Fibroblast of skin of left quadriceps (primary cell): ENCODE measurements at places on chromosomes 2 and 18.
A peak's percentile ranks its signal among the peaks of the same experiment; 100 is the strongest.

GRCh38 chr2:159892990-159893810 is 95.2 kb upstream of the CD302 start:
- DNase-seq: no peak

GRCh38 chr18:55444536-55444935 is 143.5 kb downstream of the TCF4 start:
- no peak for DNase-seq

DNA sequence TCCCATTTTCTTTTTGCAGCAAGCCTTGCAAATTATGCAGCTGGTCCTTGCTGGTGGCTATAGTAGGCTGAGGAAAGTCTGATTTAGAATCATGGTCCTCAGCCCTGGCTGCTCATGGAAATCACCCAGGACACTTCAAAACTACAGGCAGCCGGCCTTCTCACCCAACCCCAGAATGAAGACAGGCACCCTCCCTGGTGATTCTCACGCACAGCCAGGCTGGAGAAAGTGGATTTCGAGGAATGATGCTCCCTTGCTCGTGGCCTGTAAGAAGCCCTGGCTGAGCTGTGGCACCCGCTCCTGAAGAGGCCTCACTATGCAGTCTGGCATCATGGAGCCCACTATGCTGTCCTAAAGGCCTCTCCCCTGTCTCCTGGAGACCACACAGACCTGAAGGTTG is 157.4 kb downstream of the CAPN13 start:
- no peak for DNase-seq

DNA sequence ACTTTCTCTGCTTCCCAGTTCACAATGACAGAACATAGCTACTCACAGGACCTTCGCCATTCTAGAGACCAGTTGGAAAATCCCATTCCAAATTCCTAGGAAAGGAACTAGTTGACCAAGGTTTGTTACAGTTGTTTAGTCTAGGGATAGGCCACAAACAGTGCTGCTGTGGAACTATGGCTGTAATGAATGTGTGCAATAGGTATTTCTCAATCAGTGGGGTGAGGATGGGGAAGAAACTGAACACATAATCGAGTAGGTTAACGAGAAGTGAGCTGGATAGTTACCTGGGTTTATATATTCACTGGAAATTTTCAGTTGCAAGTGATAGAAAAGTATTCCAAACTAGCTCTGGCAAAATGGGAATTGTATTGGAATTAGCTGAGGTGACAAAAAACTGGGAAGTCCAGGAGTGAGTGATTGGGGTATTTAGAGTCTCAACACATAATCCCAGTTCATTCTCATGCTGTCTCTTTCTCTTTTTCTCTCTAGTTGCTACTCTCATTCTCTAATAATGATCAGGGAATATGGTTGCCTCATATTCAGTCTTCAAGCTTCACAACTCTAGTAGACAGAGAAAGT is 18.2 kb upstream of the HMSD start:
- DNase-seq: no peak

GRCh38 chr2:175293776-175294175 is 112.3 kb upstream of the ATP5MC3 start:
- DNase-seq: no peak

DNA sequence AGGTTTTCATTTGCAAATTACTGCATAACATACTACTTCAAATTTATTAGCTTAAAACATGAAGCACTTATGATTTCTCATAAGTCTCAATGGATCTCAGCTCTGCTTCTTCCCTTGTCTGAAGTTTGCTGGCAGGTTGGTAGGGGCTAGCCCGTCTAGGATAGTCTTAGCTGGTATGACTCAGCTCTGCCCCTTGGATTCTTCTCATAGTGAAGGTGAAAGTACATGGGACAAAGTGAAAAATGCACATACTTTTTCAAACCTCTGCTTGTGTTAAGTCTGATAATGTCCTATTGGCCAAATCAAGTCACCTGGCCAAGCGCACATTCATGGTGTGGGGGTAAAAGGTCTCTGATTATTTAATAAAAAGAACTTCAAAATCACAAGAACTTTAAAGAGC is 184.8 kb upstream of the VWC2L start:
- DNase-seq: no peak

GRCh38 chr2:67046591-67046990 is 350.5 kb upstream of the ETAA1 start:
- DNase-seq: no peak

DNA sequence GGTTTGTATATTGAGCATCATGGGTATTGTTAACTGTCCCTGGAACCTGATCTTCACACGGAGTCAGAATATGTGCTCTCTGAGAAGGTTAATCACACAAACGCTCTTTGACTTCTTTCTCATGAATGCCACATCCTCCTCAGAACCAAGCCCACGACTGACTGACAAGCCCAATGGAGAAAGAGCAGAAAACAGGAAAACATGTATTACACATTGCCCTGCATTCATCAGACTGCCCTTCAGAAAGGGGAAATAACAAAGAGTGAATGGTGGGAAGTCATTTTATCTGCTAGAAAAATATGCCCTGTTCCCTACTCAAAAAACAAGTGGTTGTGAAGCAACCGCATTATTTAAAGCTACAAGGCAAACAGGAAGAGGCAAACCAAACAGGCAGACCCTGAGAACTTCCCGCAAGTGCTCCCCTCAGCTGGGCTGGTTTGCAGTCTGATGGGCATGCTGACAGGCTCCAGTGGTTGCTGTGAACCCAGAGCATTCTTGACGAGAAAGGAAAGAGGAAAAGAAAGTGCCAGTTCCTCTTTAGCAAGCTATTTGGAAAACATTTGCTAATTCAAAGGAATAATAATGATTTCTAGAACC is 172.9 kb upstream of the SETBP1 start:
- DNase-seq: no peak

- no peak for DNase-seq
Measured at GRCh38 chr2:227082286-227082685, 81.7 kb downstream of the COL4A4 start.

DNA sequence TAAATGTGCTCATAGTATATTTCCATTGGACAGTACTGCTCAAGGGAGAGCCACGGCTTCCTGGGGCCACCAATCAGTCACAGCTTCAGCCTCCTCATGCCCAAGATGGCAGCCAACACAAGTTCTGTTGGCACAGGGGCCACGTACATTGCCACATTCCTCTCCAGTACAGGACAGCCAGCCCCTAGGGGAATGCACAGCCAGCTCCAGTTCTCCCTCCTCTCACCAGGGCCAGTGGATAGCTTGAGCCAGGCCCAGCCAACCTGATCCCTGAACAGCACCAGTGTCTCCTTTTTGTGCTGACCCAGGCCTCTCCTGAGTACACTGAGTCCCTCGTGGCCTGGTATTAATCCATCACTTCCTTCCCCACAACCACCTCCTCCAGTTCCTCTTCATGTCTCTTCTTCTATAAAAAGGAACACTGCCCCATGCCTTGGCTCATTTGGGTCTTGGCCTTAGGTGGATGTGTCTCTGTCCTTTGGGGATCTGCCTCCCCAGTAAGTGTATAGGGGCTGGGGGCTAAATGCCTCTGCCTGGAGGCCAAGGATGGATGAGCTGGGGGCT is 168.7 kb downstream of the TNS1 start:
- DNase-seq: no peak

DNA sequence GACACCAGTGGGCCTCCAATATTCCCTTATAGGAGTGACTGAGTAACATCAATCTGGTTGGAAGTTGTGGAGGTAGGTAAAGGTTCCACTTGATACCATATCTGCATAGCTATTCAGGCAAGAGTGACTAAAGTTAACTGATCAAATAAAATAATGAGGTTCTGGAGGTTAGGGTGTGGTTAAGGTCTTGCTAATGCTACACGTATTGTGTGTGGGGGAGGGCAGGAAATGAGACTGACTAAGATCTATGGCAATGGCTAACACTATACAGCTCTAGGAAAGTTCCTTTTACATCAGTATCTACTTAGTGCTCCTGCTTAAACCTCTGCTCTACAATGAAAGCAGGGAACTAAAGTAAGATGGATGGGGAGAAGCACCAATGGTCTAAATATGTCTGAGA is 149.1 kb upstream of the MGAT5 start:
- no peak for DNase-seq

- no peak for DNase-seq
Measured at GRCh38 chr2:221563270-221563985, 8.7 kb downstream of the EPHA4 start.

DNA sequence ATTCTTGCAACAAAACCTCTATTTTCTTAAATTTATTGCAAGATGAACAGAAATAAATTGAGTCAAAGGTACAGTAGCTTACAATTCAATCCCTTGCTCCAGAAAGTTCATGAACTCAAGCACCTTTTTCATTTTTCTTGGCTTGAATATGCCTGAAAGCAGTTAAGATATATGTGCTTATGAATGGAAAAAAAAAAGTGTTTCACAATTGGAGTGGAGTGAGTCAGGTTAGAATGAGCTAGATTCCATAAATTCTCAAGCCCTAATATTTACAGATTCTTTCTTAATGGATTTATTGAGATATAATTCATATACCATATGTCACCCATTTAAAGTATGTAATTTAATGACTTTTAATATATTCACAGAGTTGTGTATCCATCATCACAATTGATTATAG is 39.6 kb upstream of the NEMP2 start:
- DNase-seq: peak; percentile 50

DNA sequence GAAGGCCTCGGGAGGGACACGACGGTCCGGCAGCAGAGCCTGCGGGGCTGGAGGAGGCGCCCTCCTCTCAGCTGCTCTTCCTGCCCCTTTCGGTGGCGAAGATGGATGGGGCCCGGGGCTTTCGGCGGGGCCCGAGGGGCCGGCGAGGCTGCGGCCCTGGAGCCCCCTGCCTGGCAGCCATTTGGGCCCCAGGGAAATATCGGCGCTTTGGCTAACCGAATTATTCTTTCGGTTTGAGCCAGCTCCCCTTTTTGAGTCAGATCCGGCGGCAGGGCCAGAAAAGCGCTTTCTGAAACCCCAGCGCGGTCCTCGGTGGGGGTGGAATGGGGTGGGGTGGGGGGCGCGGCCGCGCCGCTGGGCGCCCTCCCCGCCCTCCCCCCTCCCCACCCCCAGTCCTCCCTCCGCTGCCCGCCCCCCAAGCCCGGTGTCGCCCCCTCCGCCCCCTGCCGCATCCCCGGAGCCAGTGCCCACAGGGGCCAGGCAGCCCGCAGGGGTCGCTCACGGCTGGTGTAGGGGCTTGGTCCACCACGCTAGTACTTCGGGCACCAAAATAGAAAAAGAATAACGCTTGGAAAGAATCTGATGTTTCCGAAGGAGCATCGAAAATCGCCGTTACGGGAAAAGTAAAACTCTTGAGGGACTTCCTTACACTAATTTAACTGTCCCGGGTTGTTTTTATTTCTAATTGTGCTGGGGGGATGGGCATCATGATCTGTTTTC is 9.1 kb upstream of the ARID5A start:
- DNase-seq: no peak

DNA sequence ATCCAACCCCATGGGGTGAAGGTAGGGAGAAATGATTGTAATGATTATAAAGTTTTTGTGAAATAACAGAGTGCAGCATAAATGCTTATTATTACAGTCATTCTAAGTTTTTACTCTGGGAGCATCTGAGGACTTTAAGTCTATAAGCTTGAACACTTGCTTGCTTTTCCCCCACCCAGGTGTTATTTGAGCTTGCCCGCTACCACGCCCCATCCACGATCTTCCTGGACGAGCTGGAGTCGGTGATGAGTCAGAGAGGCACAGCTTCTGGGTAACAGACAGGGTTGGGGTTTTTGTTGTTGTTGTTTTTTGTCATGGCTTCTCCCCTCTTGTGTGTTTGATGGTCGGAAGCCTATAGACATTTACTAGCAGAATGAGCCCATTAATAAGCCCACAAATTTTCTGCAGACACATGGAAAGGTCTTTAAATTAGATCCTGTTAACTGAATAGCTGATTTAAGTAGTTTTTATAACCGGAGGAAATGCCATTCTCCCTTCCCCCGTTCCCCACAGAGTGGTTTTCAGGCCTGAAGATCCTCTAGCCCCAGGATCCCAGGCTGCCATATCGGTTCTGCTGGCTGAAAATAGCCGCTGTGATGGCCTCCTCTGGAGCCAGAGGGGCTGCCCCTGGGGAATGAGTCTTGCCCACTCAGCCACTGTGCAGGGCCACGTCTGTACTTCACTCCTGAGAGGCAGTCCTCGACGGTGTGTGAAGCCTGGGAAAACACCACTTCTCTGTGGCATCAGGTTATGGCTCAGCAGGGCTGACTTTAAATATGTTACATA is 39.9 kb upstream of the ELOA2 start:
- no peak for DNase-seq

DNA sequence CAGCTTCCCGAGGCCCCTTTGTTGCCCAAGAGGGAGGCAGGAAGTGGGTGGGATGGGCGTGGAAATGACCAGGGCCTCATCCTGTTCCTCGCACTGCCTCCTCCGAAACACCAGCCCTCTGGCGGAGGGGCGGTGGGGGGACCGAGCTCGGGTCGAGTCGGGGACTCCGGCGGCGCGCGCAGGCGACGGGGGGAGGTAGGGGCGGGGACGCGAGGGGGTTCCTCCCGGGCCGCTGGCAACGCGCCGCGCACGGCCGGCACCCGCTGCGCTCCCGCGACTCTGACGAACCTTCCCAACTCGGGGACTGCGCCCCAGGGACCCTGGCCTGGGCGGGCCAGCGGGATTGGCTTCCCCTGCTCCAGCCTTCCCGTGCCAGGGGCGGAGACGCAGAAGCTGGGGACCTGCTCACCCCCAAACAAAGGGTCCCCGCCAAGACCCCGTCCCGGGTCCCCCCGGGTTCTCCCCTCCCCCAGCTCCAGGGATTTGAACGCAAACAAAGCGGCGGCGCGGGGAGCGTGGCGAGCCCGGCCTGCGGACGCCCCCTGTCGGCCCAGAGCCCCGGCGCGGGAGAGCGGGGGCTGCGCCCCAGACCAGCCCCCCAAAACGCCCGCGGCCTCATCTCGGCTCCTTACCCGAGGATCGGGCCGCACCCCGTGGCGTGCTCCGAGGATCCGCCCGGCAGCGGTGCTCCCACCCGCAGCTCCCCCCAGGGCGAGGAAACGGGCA is 1.2 kb downstream of the SEMA4C start:
- peak; percentile 88 for DNase-seq

- DNase-seq: peak; percentile 91
Measured at GRCh38 chr2:160367887-160368286, 125.7 kb downstream of the RBMS1 start.

GRCh38 chr18:47317824-47318508 is 66.5 kb upstream of the SKOR2 start:
- DNase-seq: no peak

- no peak for DNase-seq
Measured at GRCh38 chr18:3114451-3114850, 101.5 kb upstream of the LPIN2 start.

GRCh38 chr2:15956751-15957736 is 16.7 kb downstream of the MYCN start:
- no peak for DNase-seq

DNA sequence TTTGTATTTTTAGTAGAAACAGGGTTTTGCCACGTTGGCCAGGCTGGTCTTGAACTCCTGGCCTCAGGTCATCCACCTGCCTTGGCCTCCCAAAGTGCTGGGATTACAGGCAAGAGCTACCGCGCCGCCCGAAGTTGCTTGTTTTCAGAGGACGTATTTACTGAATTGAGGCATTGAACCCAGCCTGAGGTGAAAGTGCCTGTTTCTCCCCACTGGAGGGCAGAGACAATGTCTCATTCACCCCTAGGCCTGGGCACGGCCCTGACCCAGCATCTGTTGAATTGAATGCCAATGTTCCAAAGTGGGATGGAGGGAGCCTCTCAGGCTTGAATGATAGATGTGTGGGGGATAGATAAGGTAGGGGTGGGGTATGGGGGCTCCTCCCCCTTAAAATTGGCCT is 4.5 kb upstream of the TMBIM1 start:
- no peak for DNase-seq

- DNase-seq: no peak
Measured at GRCh38 chr2:222303045-222303827, 4.4 kb upstream of the PAX3 start.
